Brain pericyte (primary cell): ENCODE measurements at places on chromosomes 3 and 15.

DNA sequence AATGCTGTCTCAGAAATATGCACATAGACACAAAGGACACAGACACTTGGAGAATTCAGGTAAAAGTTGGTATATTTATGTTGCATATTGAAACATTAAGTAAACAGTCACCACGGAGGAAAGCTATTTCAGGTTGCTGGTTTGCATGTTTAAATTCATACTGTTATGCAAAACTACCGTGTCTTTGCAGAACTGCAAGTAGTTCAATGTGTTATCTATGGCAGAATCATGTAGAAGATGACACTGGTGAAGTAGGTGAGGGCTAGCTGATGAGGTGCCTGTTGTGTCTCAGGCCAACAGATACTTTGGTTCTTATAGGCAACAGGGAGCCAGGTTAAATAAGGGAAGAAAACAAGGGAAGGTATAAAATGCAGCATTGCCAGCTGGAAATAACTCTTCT is 511.3 kb downstream of the DIPK2A start:
- DNase-seq, result no peak

DNA sequence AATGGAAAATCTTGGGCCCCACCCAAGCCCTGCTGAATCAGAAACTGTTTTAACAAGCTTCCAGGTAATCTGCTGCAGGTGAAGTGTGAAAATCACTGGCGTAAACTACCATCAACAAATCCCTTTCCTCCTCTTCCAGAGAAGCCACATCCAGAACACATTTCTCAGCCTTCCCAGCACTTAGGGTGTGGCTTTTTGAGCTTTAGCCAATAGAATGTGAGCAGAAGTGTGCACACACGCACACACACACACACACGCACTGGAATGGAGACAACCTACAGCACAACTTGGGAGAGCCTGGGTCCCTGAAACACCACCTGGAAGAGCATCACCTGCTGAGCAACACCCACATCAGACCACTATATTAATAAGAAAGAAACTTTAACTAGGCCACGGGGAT is 98.6 kb downstream of the OSBPL10 start:
- no peak for DNase-seq

- peak; percentile 78 for DNase-seq
Measured at GRCh38 chr3:43162230-43163084, 56.6 kb upstream of the POMGNT2 start.

- DNase-seq, result no peak
Measured at GRCh38 chr15:47570044-47570443, 147.3 kb upstream of the SEMA6D start.

GRCh38 chr15:54288049-54288448 is 309.8 kb downstream of the UNC13C start:
- no peak for DNase-seq

GRCh38 chr15:37783290-37783689 is 151.2 kb upstream of the TMCO5A start:
- DNase-seq, result no peak

DNA sequence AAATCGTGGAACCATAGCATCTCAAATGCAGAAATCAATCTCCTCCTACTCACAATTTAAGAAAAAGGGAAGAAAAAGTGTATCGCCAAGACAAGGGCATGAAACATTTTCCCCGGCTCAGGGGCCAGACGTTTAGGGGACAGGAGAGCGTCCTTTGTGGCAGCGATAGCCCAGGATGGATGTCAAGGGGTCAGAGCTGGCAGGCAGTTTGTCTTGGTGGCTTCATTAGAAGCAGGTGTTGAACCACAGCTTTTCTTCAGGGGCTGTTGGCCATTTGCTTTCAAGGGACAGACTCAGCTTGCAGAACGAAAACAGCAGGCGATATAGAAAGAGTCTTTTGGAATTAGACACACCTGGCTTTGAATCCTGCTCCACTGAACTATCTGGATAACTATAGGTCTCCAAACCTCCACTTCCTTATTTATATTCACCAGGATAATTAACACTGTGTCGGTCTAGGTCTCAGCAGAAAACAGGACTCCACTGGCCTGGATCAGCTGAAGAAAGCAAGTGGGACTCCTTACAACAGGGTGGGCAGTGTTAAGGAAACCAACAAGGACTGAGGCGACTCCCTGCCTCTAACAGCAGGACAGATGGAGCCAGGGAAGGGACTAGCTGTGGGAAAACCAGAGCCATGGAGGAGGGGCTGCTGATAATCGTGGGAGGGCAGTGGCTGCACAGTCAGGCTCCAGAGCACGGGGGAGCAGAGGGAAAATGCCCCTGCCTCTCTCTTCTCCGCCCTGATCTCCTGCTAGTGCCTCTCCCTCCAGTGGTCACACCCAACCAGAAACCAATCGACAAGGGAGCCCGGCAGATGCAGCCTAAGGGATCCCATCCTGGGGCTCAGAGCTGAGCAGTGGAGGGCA is 123.6 kb downstream of the LIPC start:
- no peak for DNase-seq

- no peak for DNase-seq
Measured at GRCh38 chr3:39124876-39125840, 17.7 kb downstream of the TTC21A start.

DNA sequence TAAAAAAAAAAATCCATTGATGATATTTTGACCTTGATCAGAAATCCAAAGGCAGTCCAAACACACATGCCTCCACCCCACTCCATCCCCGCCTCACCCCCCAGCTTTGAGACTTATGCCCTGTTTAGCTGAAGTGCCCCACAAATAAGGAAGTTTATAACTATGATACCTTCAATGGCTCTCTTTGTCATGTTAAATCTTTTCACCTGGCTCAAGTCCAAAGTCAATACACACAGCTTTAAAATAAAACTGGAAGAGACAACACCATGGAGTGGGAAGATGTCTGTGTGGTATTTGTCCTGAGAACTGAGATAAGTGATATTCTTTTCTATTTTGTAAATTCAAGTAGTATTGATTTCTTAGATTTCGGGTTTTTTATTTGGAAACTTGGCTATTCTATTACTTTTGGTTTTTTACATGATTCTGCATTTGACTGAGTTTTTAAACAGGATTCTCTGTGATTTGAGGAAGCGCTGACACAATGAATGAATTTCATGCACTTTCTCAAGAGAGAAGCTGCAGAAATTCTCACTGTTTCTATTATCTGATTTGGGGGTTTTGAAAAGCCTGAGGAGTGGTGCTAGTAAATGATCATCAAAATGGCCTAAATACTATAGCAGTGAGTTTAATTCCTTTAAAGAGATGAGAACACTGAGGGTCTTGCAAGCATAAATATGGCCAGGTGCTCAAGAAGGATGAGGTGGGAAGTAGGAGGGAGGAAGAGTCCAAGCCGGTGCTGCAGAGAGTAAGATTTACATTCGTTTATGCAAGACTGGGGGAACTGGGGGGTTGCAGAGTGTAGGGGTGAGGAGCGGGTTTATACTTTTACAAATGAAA is 5.2 kb downstream of the FOXB1 start:
- no peak for DNase-seq

- no peak for DNase-seq
Measured at GRCh38 chr3:111210003-111210711, 138.5 kb downstream of the NECTIN3 start.

DNA sequence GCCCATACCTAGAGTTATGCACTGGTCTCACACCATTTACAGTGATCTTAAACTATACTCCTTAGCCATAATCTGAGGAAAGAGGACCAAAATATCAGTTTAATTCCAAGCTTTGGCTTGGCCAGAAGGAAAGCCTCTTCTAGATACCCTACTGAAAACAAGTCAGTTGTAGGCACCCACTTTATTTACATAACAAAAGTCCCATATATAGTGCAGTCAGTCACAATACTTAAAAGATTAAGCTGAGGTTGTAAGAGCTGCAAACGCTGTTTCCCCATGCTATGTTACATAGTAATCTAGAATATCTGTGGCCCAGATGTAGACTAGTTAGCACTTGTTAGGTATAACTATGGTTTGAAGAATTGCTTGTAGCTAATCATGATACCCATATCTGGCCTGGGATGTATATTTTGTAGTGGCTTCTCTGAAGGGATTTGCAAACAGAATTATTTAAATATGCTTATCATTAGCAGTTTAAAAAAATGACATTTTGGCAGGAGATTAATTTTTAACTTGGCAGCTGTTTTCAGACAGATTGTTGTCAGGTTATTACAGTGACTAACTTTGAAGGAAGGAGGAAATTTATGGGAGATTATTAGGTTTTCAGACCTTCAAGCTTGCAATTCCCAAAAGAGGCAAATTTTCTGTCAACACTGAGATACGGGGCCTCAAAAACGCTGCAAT is 160.4 kb upstream of the SLC2A2 start:
- no peak for DNase-seq

DNA sequence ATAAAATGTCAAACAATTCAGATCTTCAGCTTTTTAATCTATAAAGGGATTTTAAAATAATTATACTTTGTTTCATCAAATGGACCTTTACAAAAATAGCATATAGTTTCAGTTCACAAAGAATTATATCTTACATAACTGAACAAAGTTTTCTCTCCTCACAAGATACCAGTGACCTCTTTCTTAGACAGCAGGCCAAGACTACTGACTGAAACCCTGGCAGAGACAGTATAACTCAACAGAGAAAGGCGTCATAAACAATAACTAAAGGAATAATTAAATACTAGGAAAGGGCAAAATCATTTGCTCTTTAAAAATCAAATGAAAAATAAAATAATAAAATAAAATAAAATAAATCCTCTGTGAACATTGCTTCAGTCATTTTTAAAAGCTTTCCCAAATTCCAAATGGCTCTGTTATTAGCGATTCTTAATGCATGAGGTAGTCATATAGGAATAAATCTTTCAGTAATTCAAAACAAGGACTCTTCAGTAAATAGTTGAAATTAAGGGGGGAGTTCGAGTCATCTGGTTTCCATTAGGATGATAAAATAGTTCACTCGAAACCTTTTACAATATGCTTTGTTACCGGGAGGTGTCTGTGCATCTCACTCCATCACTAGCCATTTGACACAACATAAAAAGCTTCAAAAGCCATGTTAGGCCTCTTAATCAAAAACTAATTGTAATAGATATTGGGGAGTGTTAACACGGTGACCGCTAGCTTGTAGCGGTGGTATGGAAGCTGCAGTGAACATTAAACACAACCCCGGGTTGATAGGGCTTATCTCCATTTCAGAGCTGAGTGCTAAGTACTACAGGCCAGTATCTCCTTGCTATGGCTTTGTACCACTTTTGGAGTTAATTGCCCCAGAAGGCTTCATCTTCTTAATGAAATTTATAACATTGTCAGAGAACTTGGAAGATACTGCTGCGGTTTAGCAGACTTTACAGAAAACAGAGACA is 142.9 kb upstream of the NR2F2 start:
- no peak for DNase-seq

- DNase-seq, result no peak
Measured at GRCh38 chr15:38461066-38461833, 7.3 kb downstream of the FAM98B start.

- DNase-seq, result peak; percentile 43
Measured at GRCh38 chr3:49313896-49314688, 25.8 kb downstream of the USP4 start.

DNA sequence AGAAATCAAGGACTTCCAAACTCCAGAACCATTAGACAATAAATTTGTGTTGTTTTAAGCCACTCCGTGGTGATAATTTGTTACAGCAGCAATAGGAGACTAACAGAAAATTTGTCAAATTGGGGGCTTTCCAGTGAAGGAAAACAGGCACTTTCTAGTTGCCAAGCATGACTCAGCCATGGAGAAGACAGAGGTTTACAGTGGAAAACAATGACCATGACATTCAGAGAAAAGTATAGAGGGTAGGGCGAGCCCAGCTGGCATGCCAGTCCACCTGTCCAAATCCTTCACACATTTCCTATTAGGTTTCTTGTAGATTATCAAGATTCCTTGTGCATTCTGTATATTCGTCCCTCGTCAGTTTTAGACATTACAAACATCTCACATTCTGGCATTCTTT is 24.9 kb downstream of the SLCO2A1 start:
- no peak for DNase-seq

DNA sequence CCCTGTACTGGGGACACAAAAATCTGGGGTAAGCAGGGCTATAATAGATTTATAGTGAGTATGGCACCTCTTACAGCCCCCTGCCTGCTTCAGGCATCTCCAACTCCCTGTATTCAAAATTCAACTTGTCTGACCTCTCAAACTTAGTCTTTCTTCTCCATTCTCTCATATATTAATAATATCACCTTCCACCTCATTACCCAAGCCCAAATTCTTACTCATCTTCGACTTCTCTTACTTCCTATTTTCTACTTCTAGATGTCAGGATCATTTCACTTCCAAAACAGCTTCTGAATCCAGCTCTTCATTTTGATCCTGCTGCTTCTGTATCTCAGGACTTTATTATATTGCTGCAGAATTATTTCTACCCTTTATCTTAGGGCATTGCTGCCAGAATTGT is 290.7 kb downstream of the CHST2 start:
- DNase-seq, result no peak

GRCh38 chr3:70982700-70983140 is 600.8 kb downstream of the FOXP1 start:
- DNase-seq, result peak; percentile 88

- no peak for DNase-seq
Measured at GRCh38 chr3:17947833-17948232, 205.4 kb upstream of the TBC1D5 start.

DNA sequence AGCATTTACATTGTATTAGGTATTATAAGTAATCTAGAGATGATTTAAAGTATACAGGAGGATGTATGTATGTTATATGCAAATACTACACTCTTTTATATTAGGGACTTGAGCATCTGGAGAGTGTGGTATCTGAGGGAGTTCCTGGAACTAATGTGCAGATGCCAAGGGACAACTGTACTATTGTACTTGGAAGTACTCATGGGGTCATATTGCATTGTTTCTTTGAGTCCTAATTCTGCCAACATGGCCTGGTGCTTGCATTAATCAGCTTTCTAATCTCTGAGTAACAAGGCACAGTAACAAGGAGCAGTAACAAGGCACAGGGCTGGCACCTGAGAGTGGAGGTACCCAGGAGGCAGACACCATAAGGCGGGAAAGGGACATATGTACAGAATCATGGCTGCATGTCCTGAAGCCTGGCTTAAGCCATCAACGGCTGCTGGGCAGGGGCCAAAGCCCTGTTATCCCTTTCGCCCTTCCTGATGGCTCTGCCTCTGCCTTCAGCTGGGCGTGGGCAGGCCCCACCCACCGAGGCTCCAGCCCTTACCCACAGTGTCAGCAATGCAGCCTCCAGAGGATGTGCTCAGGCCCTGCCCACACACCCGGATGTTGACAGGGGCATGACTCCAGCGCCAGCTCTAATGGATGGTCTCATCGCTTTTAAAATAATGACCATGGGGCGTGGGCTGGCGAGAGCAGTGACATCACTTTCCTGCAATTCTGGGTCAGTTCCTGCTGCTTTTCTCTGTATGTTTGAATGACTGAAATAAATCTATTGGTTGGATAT is 22.9 kb downstream of the CEMIP start:
- DNase-seq, result no peak
